Left cardiac atrium (tissue), 4 donors: ENCODE measurements at places on chromosomes 11 and 22. TPM values are rescaled to one million over a fixed set of nuclear protein-coding genes. Genes with fewer than 3 reads are reported as not detected.

- no peak for DNase-seq
Observed at GRCh38 chr11:87425943-87426342, 388.2 kb downstream of the TMEM135 start.

- DNase-seq: no peak
Observed at GRCh38 chr11:68372625-68373024, 60.2 kb downstream of the LRP5 start.

GRCh38 chr22:32998373-32998772 is 59.8 kb downstream of the SYN3 start:
- DNase-seq: no peak

DNA sequence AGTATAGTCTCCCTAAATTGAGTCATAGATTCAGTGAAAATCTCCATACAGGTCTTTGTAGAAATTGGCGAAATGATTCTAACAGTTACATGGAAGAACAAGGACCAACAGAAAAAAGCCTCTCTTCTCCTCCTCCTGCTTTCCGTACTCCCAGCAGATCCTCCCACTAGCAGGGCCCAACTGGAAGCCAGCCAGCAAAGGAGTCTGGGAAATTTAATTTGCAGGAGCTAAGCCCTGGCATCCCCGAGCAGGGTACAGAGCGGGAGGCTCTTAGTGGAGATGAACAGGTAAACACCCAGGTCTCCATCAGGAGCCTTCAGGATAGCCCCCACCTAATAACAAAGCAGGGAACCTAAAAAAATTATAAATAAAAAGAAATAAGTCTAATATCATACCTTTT is 1473.8 kb downstream of the TBC1D22A start:
- DNase-seq: no peak

The GLB1L2 gene
- 0.91 TPM for total RNA-seq

The HSCB gene
- 10.5 TPM for total RNA-seq
